Globus pallidus (tissue), 1 donor: ENCODE measurements at places on chromosomes 12 and 14.
A peak's percentile ranks its signal among the peaks of the same experiment; 100 is the strongest.

GRCh38 chr12:109088818-109089217 lies 4.5 kb downstream of the ALKBH2 start:
- DNase-seq = no peak

DNA sequence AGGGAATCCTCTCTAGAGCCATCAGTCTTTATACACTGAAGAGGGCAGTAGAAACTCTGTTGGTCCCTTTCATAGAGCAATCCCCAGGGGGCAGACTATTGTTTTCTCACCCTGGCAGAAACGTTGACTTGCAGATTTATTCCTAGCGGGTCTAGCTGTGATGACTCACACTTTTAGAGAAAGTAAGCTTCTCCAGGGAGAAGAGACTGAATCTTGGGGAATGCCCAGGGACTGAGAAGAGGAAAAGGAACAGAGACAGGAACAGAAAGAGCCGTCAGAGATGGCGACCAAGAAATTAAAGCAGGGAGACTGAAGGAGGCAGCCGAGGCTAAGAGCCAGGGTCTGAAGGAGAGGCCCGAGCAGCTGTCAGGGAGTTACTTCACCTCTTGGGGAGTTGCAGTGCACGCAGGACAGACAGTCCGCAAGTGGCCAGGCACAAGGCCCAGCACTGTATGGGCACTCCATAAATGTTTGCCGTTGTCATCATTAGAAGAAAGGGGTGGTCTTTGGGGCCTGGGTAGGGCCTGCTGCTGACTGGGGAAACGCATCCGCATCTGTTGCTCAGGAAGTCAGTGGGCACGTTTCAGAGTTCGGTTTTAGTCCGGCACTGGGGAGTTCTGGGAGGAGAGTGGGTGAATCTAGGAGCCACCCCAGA lies 13.0 kb downstream of the PLEKHG6 start:
- DNase-seq = peak; percentile 60

- DNase-seq = no peak
These were observed 64.8 kb upstream of the OVCH1 start for GRCh38 chr12:29562110-29562804.

DNA sequence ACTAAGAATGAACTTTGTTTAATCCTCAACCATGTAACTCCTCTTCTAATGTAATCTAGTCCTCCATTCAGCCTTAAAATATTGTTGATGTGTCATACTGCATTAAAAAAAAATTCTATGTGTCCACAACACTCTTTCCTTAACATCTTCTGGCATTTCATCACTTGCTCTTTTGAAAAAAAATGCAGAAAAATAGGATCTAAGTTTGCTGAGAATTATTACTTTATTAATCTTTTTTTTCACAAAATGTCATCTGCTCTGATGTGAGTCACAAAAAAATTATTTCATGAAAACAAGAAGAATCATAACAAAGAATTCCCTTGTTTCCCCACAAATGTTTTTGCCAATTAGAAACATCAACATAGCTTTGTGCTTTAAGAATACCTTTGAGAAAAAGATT lies 410.1 kb upstream of the MGAT4C start:
- DNase-seq = no peak

DNA sequence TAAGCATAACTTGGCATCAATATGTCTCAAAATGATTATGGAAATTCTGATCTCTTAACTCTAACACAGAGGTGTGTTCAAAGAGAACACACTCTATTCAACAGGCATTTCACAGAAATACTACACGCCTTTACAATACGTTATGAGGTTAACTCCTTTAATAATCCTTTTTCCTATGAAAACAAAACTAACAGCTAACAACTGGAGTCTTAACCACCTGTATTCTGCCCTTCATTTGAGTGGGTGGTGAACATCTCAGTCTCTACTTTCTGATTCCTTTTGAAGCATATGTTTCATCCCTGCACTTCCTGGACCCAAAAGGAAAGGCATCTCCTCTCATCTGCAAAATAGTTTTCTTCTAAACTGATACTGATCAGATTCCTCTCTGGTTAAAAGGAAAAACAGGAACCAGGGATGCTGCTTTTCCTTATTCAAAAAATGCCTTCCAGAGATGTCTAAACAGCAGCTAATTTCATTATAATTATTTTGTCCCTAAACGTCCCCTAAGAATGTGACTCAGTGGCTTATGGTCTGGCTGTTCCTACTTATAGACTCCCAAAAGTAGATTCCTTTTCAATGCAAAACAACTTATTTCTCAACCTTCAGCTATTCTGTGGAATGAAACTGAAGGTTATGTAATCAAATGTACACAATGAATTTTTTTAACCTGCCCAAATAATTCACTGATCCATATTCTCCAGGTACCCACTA lies 24.1 kb downstream of the ITPR2 start:
- DNase-seq = no peak

GRCh38 chr12:52082988-52083637 lies 3.6 kb downstream of the SMIM41 start:
- no peak for DNase-seq

DNA sequence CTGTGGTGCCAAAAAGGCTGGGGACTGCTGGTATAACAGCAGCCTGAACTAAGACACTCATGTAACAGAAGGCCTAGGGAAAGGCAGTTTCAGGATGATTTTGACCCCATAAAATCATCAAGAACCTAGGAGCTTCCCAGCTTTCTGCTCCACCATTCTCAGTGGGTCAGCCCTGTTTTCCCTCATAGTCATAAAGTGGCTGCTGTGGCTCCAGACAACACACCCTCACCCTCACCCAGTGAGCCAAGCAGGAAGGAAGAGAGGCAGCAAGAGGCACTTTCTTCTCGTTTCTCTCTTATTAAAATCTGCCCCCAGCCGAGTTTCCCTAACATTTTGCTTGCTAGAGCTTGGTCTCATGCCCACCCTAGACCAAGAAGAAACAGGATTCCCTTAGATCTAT lies 131.8 kb downstream of the SCARB1 start:
- no peak for DNase-seq

DNA sequence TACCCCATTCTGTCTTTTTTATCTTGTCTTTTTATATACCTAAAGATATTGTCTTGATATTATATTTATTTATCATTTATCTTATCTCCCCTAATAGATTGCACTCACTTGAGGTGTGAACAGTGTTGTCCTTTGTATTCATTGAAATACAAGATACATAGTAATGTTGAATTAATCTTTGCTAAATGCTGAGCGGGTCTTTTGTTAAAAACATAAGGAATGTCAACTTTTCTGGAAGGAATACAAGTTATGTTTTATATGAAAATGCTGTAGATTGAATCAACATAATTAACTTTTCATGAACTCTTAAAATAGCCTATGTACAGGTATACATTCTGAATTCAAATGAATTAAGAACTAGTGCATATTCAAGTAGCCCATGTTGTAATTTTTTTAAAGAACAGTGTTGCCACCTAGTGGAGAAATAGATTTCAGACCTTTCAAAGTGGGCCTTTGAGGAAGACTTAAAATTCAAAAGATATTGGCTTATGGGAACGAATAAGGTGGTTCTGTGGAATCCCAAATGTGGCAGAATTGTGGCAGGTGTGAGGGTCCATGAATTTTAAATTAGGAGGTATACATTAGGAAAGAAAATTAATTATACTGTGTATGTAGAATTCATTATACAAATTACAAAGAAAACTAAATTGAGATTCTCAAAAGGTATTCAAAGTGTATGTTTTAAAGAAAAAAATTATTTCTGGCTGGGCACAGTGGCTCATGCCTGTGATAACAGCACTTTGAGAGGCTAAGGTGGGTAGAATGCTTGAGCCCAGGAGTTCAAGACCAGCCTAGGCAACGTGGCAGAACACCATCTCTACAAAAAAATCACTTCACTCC lies 19.1 kb downstream of the BBOF1 start:
- peak; percentile 49 for DNase-seq

- DNase-seq = peak; percentile 8
These were observed 144.1 kb upstream of the AMIGO2 start for GRCh38 chr12:47223848-47224213.

DNA sequence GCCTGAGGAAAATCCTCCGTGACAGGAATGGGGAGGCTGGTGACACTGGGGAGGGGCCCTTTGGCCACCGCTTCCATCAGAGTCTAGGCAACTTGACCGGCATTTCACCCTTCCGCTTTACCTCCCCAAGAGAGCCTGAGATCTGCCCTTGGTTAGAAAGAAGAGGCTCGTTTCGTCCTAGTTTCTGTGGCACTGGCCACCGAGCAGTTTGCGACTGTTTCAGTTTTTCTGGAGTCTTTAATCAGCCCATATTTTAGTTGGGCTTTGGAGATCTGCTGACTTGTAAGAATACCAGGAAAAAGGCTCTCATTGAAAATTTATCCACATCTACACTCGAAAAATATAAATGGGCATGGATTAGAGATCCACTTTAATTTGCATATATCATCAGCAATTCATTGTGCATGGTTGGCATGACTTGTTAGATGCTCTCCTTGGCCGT lies 414 bp upstream of the ANKS1B start:
- DNase-seq = no peak

- DNase-seq = no peak
These were observed 28.0 kb downstream of the ITGA7 start for GRCh38 chr12:55679691-55680090.

GRCh38 chr14:76955575-76956315 lies 72.8 kb downstream of the IRF2BPL start:
- DNase-seq = no peak

DNA sequence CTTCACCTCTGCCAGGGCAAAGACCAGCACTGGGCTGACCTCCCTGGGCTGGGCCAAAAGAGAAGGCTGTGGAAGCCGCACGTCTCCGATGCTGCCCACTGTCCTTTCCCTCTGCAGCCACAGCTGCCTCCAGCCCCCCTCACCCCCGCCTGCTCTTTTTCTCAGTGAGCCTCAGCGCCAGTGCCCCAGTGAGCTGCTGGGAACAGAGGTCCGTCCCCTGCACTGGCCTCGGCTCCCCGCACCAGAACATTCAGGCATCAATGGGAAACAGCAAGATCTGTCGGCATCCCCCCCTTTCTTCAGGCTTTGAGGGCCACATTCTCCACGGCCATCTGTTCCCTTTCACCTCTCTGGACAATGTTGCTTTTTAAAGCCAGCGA lies 398.1 kb downstream of the ZFP36L1 start:
- no peak for DNase-seq

- no peak for DNase-seq
These were observed 5.2 kb upstream of the ITGA5 start for GRCh38 chr12:54424224-54424623.

DNA sequence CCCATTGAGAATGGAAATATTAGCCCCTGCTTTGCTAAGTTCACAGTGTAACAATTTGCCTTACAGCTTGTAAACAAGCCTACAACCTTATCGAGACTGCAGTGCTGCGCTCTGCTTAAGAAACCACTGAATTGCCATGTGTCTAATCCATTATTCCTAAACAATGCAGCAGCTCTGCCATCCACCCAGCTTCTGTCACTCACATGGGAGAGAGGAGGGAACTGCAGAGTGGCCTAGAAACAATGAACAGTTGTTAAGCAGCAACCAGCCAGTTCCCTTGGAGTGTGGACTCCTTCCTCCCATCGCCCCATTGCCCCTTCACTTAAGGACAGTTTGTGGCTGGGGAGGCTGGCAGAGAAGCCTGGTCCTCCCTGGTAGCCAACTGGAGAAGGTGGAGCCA lies 42.9 kb downstream of the TESPA1 start:
- DNase-seq = peak; percentile 73

DNA sequence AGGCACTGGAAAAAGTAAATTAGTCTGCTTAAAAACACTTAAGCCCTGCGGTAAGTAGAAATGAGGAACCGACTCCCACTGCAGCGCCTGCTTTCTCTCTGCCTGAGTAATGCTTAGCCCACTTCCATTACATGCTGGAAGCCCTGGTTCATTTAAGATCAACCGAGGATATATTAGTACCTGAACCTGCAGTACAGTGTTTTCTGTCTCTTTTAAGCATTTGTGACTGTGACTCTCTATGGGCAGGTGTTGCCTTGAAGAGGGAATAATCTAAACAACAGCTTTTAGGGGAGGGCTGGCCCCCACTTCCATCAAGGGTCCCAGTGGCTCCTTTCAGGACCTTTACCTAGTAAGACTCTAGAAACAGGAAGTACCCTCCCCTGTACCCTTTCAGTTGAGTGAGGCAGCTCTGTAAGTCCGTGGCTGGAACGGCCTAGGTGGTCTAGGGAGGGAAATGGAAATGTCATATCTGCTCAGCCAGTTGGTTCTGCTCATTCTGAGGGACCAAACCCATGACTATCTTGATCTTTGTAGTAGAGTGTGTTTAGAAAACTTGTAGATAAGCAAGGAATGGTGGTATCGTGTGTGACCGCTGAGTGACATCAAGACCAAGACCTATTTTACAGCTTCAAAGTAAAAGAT lies 56.2 kb downstream of the FNTB start:
- DNase-seq = peak; percentile 25

DNA sequence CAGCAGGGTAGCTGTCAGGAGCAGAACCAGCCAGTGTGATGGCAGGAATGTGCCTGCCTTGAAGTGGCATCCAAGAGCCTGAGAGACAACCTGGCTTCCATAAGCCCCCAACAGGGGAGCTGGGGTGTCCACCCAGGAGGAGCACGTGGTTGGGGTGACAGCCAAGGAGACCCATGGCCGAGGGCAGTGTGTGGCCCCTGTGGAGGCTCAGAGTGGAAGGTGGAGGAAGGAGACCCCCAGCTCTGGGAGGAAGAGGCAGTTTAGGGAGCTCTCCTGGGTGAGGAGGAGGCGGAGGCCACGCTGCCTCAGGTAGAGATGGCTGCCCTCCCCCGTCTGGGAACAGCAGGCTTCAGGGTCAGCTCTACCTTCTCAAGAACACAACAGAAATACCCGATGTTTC lies 147.0 kb downstream of the CALM1 start:
- DNase-seq = no peak

DNA sequence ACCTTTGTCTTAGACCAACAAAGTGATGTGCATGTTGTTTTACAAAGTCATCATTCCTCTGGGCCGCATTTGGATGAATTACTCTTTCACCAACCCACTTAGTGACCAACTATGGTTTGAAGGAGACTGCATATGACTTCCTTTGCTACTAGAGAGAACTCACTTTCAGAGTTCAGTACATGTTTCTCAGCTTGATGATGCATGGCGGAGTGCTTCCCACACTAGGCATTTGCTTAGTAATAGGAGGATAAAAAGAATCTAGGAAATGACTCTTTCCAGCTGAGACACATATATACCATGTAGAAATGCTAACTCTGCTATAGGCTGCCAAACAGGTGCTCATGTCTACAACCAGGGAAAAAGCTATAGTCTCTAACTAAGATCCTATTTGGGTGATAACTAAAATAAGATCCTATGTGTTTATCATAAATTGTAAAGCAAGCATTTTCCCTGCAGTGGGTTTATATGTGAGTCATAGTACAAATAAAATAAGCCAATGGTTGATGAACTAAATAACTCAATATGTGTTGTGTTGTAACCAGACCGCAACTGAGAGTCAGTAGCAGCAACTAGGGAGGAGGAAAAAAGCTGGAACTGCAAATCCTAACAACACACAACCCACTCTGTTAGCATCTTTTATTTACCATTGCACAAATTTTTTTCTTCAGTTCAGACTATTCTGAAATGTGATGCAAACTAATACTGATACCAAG lies 87.2 kb downstream of the TSPAN8 start:
- no peak for DNase-seq

- DNase-seq = no peak
These were observed 619.2 kb upstream of the LRFN5 start for GRCh38 chr14:40987481-40987880.

GRCh38 chr12:12207746-12208145 lies 59.1 kb downstream of the LRP6 start:
- no peak for DNase-seq

- DNase-seq = no peak
These were observed 540.1 kb upstream of the MIS18BP1 start for GRCh38 chr14:45793081-45793480.
